ENCODE measurements at places on chromosomes 5 and 9.
A peak's percentile ranks its signal among the peaks of the same experiment; 100 is the strongest.

- DNase-seq = peak; percentile 63
Observed at GRCh38 chr5:43000111-43000840, 39.8 kb downstream of the ANXA2R start.

- no peak for DNase-seq
Observed at GRCh38 chr9:93221044-93221443, 37.1 kb downstream of the WNK2 start.

DNA sequence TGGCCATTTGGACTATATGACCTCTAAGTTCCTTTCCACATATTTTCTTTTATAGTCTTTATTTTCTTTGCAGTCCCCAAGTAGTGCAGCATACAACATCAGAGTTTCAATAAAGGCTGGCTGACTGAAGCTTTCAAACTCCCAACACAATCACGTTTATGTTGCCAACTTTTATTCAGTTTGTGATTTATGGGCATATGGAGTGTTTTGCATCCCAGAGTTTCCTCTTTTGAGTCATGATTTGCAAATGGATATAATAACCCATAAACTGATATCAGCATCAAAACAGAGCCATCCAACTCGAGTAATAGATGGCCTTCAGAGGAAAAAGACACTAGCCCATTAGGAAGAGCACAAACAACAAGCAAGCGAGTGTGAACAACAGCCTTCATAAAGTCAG lies 414.0 kb downstream of the ELAVL2 start:
- no peak for DNase-seq

DNA sequence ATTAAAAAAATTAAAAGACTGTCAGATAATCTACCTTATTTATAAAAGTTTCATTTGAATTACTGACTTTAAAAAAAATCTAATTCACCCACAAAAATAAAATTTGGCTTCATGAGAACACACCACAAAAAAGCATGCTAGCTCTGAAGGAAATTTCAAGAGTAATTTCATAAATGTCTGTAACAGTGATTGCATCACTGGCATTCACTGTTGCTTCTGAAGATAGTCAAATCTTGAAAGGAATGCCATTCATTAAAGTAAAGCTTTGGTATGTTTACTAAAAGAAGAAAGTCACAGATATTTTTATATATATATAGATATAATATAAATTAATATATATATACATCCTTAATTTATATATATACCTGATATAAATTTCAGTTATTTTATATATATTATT lies 43.4 kb downstream of the NADK2 start:
- DNase-seq = peak; percentile 62

DNA sequence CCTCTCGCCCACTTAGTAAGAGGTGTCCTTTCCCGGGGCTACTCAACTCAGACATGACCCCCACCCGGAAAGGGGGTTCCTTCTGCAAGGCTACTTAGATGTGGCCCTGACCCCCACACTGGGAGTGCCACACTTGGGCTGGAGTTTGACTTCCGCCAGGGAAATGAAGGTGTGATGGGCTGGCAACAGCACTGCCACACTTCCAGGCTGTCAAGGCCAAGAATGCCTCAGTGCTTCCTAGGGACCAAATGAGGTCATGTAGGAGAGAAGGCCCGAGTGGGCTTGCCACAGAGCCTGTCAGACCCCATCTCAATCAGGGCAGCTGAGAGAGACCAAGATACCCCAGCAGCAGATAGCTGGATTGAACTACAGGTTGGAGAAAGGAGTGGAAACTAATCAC lies 55.5 kb downstream of the DRD1 start:
- DNase-seq = no peak

DNA sequence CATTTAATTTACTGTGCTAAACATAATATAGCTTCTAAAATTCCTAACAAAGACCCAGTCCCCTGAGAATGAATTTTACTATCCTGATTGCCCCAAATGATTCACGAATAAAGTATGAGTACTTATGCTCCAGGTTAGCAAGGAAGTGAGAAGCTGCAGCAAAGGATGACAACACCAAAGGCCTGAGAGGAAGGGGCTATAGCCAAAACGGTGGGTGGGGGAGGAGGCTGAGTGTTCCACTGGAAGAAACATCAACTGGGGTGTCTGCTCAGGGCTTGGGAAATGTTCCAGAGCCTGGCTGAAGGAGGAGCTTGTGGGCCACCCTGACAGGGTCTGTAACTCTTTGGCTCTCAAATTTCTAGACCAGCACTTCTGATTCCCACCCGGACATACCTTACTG lies 157.3 kb downstream of the ADAMTS12 start:
- peak; percentile 61 for DNase-seq

DNA sequence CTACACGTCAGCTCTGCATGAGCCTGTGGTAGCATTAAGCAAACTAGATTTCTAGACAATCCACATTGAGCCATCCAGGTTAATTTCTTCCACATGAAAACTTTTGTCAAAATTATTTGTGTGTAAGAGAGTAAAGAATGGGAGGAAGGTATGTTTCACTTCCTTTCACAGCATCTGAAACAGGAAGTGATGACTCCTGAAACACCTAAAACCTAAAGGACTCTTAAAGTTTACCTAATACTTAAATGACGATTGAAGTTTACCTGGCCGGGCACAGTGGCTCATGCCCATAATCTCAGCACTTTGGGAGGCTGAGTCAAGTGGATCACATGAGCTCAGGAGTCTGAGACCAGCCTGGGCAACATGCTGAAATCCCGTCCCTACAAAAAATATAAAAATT lies 223.8 kb downstream of the CEMIP2 start:
- no peak for DNase-seq

All from cardiac muscle cell (in vitro differentiated cells and primary cell).